ENCODE measurements at places on chromosomes 3 and 15. TPM values are rescaled to one million over a fixed set of nuclear protein-coding genes. Genes with fewer than 3 reads are reported as not detected.

GFM1 gene
- 14.0 TPM for polyA plus RNA-seq

GXYLT2 gene
- polyA plus RNA-seq = 1.9 TPM

ARGFX gene
- not detected for polyA plus RNA-seq

OR5K2 gene
- not detected for polyA plus RNA-seq

MTFMT gene
- 6.1 TPM for polyA plus RNA-seq

C3orf70 gene
- 4.5 TPM for polyA plus RNA-seq

GOLGA8O gene
- 1.4 TPM for polyA plus RNA-seq

THSD4 gene
- 6.3 TPM for polyA plus RNA-seq

MCF2L2 gene
- polyA plus RNA-seq = 0.13 TPM

MAP1A gene
- polyA plus RNA-seq = 5.5 TPM

ARL14 gene
- polyA plus RNA-seq = 8.3 TPM

TTLL13 gene
- not detected for polyA plus RNA-seq

KBTBD8 gene
- 0.10 TPM for polyA plus RNA-seq

PPM1M gene
- polyA plus RNA-seq = 26.2 TPM

POLR2H gene
- 55.3 TPM for polyA plus RNA-seq

CHST13 gene
- not detected for polyA plus RNA-seq

PRSS50 gene
- polyA plus RNA-seq = 0.31 TPM

LRTM1 gene
- polyA plus RNA-seq = not detected

GATA2 gene
- 3.4 TPM for polyA plus RNA-seq

CPA3 gene
- polyA plus RNA-seq = 0.69 TPM

P3H2 gene
- polyA plus RNA-seq = 7.5 TPM

PFKFB4 gene
- polyA plus RNA-seq = 5.6 TPM

TFDP2 gene
- polyA plus RNA-seq = 18.1 TPM

SLC28A1 gene
- polyA plus RNA-seq = 0.97 TPM

IDH2 gene
- 18.8 TPM for polyA plus RNA-seq

KLHL6 gene
- 0.18 TPM for polyA plus RNA-seq

CLRN1 gene
- not detected for polyA plus RNA-seq

KIF23 gene
- polyA plus RNA-seq = 4.8 TPM

FEZF2 gene
- not detected for polyA plus RNA-seq

MESP2 gene
- 3.0 TPM for polyA plus RNA-seq

CASR gene
- not detected for polyA plus RNA-seq

MAP6D1 gene
- polyA plus RNA-seq = not detected

WNT5A gene
- 0.13 TPM for polyA plus RNA-seq

EID1 gene
- polyA plus RNA-seq = 333 TPM

TF gene
- 0.75 TPM for polyA plus RNA-seq

SLC6A1 gene
- 4.9 TPM for polyA plus RNA-seq

CMSS1 gene
- polyA plus RNA-seq = 35.6 TPM

CD86 gene
- polyA plus RNA-seq = 6.3 TPM

C2CD4A gene
- not detected for polyA plus RNA-seq

PRICKLE2 gene
- 2.1 TPM for polyA plus RNA-seq

KAT2B gene
- 20.6 TPM for polyA plus RNA-seq

KIF15 gene
- 0.92 TPM for polyA plus RNA-seq

C3orf85 gene
- polyA plus RNA-seq = 25.9 TPM

CSPG5 gene
- 0.33 TPM for polyA plus RNA-seq

MUC20 gene
- polyA plus RNA-seq = 2.9 TPM

MYEF2 gene
- polyA plus RNA-seq = 75.1 TPM

CHRD gene
- polyA plus RNA-seq = 11.9 TPM

CCK gene
- polyA plus RNA-seq = not detected

SPTSSB gene
- not detected for polyA plus RNA-seq

Data from aorta (tissue), 5 donors.